ENCODE measurements at places on chromosomes 1 and 21. TPM values are rescaled to one million over a fixed set of nuclear protein-coding genes. Genes with fewer than 3 reads are reported as not detected.

GRCh38 chr1:177346790-177347359, 176.1 kb downstream of the BRINP2 start:
- DNase-seq = no peak

- DNase-seq = peak; percentile 52
These were observed 21.1 kb downstream of the CLDN8 start for GRCh38 chr21:30194701-30195299.

DNA sequence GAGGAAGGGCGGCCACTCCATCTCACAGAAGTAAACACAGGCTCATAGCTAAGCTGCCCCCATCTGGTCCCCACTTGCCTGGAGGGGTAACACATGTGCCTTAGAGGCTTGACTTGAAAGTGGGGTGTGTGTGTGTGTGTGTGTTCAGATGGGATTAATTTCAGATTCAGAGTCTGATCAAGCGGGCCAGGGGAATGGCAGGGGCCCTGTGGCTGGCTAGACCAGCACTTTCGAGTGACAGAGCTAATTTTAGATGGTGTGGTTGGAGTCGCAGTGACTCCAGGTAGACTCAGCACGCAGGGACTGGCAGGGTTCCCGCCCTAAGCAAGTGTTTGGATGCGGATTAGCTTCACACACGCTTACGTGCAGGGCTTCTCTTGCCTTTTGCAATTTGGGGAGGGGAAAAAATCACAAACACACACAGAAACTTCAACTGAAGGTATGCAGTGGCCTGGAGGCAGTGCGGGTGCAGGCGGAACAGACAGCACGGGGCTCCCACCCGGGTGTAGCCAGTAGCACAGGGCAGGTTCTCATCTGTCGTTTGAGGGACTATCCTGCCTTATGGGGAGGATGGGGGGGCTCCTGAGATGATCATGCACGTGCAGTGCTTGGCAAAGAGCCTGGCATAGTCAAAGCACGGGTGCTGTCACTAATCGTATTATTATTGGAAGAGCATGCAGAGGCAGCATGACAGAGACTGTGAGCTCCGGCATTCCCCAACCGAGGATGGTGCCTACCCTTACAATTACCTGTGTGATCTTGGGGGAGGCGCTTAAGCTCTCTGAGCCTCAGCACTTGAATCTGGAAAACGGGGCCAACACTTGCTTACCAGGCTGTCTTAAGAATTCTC, 1.3 kb downstream of the EDN2 start:
- DNase-seq = no peak

GRCh38 chr1:44693900-44694299, 19.4 kb downstream of the ARMH1 start:
- no peak for DNase-seq

- no peak for DNase-seq
These were observed 2.0 kb downstream of the ZMYM6 start for GRCh38 chr1:35029761-35030160.

GRCh38 chr1:156121457-156121856, 6.9 kb downstream of the LMNA start:
- DNase-seq = no peak

DNA sequence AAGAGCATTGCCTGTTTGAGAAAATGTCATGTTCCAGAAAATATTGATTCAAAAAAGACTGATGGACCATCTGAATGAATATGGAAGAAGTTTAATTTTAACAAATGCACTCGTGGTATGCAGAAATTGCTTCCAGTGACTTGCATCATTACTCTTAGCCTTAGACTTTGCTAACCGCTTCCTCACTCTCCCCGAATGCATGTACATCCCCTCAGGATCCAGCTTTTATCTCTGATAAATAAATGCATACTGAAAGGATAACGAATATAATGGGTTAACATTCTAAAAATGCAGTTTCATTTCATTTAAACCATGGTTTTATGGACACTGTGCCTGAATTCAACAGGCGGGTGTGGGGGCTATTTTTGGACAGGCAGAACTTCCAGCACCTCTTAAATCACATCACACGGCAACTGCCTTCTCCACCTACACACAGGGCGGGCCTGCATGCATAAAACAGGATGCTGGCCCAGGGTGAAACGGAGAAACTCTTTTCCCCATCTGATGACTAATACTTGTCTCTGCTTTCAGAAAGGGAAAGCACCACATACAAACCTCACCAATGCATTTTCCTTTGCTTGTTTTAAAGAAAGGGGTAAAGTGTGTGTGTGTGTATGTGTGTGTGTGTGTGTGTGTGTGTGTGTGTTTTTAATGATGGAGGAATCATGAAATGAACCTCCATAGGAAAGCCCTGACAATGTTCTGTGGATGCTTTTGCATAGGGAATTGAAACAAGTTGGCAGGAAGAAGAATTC, 48.7 kb downstream of the SPAG17 start:
- DNase-seq = peak; percentile 86

- DNase-seq = no peak
These were observed 20.6 kb downstream of the NDUFS5 start for GRCh38 chr1:39046613-39047210.

DNA sequence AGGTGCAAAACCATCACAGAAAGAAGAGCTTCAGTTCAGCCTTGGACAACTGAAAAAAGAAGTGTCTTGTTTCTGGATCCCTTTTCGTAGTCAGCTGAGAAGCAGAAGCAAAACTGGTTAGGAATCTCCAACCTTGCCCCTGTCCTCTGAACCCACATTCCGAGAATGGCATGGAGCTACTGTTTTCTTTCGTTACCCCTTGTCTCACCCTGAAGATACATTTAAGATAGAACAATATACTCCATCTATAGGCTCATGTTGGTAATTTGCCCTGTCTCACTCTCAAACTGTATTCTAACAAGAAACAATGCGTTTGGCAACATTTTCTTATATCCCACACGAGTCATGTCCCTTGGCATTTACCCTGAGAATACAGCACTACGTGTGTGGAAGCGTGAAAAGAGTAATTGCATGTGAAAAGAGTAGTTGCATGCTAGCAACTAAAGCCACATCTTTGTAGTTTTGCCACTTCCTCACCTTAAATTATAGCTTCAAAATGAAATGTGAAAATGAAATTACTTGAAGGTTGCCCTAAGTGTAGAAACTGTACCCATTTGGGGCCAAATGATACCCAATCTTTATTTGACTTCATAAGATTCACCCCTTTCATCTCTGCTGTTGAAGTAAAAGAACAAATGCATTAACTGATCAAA, 5.3 kb downstream of the SLAMF7 start:
- no peak for DNase-seq

DNA sequence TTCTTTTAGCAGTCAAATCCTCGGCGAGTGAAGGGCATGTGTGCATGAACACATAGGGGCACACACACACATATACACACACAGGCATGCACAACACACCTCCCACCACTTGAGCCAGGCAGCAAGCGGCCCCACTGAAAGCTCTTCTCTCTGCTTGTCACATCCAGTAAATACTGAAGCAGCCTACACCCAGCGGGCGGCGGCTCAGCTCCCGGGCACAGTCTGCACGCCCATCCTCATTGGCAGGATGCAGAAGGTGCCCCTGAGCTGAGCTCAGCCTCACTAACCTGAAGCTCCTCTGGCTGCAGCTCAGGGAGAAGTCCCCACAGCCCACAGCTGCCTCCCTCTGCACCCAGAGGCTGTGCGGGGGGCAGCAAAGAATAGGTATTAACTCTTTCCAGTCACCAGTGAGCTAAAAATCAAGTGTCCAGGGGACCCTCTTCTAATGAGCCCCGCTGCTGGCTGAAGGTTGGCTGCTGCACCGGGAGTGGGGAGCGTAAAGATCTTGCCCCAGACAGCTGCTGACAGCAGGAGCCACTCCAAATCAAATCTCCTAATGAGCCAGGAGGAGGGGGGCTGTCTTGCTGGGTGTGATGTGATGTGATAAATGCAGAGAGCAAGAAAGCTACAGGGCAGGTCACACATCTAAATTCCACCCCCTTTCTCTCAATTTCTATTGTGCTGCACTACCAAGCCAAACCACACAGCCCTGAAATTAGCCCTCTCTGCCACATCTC, 12.5 kb downstream of the RGS8 start:
- DNase-seq = no peak

- peak; percentile 33 for DNase-seq
These were observed 5.5 kb downstream of the RCAN1 start for GRCh38 chr21:34609244-34609932.

DNA sequence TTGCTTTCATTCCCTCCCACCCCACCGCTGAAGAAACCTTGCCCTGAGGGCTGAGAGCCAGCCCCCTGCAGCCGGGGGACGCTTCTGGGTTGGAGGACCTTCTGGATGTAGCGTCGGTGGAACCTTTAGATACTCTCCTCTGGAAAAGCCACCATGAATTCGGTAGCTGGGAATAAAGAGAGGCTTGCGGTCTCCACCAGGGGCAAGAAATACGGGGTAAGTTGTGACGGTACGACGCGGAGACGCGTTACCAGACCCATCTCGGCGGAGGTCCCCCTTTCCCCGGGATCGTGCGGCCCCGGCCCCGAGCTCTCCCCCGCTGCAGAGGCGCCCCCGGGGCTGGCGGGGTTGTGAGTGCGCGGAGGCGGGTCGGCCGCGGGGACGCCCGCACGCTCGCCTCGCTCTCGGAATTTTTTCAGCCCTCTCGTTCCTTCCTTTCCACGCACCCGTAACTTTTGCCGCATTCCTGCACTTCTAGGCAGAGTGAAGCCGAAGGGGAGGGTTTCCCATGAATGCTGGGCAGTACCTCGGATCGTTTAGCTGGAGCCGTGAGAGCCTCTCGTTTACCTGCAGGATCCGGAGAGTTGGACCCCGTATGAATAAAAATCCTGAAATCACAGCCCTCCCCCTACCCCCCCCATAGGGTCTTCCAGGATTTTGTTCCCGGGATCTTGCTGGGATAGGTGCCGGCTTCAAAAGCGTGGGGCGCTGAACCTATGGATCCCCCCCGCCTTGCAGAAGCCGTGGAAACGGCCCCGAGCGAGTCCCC, 671 bp downstream of the KIF26B start:
- DNase-seq = peak; percentile 29

- peak; percentile 49 for DNase-seq
These were observed 33.5 kb downstream of the PCAT6 start for GRCh38 chr1:202844259-202844658.

GRCh38 chr21:45799765-45800338, 156.3 kb downstream of the PCBP3 start:
- DNase-seq = no peak

GRCh38 chr1:38020396-38020795, 7.9 kb downstream of the UTP11 start:
- no peak for DNase-seq

GRCh38 chr21:45015469-45015860, 58.9 kb upstream of the ADARB1 start:
- DNase-seq = no peak

GRCh38 chr1:54972436-54972835, 8.0 kb upstream of the TMEM61 start:
- DNase-seq = no peak

DNA sequence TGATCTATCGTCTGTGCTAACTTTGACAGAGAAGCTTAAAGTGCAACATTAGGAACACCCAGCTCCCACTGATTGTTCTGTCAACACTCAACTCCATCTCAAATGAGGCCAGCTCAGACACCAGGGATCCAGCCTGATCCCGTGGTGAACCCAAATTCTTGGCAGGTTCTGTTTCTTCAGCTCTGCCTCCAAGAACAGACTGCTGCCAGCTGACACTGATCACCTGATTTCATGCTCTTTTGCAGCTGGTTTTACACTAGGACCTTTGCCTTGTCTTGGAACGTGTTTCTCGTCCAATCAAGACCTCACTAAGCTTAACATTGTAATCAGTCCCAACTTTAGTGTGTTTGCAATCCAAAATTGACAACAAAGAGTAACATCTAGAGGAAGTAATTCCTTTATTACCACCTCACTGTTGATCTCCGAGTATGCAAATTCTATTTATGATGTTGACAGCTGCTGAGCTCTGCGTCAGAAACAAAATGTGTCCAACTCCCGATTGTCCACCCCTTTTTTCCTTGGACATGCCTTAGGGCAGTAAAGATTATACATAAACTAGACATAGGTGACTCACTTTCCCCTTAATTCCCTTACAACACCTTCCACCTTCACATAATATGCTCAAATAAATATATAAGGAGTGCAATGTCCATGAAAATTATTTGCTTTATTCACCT, 1.6 kb upstream of the HYI start:
- no peak for DNase-seq

DNA sequence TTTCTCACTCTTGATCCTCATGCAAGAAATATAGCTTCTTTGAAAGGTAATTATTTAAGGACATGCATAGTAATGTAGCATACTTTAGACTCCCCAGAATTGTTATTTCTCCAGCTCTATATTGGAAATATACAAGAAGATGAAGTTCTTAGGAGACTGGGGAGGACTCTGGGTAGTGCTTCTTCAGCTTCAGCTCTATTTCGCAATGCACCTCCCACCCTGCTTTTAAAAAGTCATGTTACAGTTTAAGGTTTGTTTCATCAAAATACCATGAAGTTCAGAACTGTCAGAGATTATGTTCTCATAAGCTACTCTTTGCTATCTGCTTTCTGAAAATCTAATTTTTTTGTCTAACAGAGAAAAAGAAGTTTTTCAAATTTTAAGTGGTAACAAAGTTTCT, 586.2 kb upstream of the ADGRL4 start:
- DNase-seq = no peak

DNA sequence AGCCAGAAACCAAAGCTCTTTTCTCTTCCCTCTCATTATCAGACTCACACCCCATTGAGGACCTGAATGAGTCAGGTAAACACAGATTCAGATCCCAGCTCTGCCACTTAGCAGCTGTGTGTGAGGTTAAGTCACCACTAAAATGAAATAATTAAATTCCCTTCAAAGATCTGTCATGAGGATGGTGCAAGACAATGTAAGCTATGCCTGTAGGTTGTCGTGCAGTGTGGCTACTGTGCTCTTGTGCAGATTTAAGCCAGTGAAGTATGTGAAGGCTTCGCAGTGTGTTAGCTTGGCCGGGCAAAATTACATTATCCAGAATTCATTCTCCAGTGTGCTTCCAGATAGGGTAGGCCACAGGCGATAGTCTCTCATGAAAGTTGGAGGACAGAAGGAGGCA, 13.6 kb downstream of the UBL4B start:
- DNase-seq = no peak

- no peak for DNase-seq
These were observed 97.4 kb upstream of the TMPRSS2 start for GRCh38 chr21:41605178-41605933.

GRCh38 chr21:39115576-39116235, 67.5 kb downstream of the PSMG1 start:
- DNase-seq = no peak

- no peak for DNase-seq
These were observed 41.2 kb downstream of the TDRD5 start for GRCh38 chr1:179632868-179633267.

GRCh38 chr1:202821467-202821866, 10.7 kb downstream of the PCAT6 start:
- DNase-seq = peak; percentile 25

GRCh38 chr21:45829668-45830067, 151.9 kb upstream of the COL6A1 start:
- DNase-seq = no peak

The TSPAN1 gene
- 155 TPM for total RNA-seq

The OR2C3 gene
- not detected for total RNA-seq

The CDA gene
- 52.8 TPM for total RNA-seq

The C8A gene
- total RNA-seq = not detected

The NR0B2 gene
- not detected for total RNA-seq
